ENCODE measurements at places on chromosomes 12 and 14. TPM values are rescaled to one million over a fixed set of nuclear protein-coding genes. Genes with fewer than 3 reads are reported as not detected.

ADAM21 gene
- total RNA-seq: 0.41 TPM

GRCh38 chr12:81150382-81150781 lies 72.5 kb downstream of the ACSS3 start:
- no peak for DNase-seq

- DNase-seq: no peak
These were observed 227.3 kb downstream of the DPF3 start for GRCh38 chr14:72666610-72667009.

GRCh38 chr14:55129428-55130195 lies 560 bp downstream of the LGALS3 start:
- DNase-seq: peak; percentile 82

- DNase-seq: no peak
These were observed 75.3 kb downstream of the PPFIA2 start for GRCh38 chr12:81683881-81684280.

GRCh38 chr14:105267820-105268548 lies 19.7 kb downstream of the BTBD6 start:
- DNase-seq: no peak

EFS gene
- 4.1 TPM for total RNA-seq

- DNase-seq: no peak
These were observed 417.8 kb upstream of the FOXG1 start for GRCh38 chr14:28348797-28349196.

GRCh38 chr12:8018666-8019581 lies 13.6 kb upstream of the FOXJ2 start:
- DNase-seq: no peak

- no peak for DNase-seq
These were observed 28.6 kb downstream of the DYRK2 start for GRCh38 chr12:67677166-67677565.

ZNF219 gene
- 66.6 TPM for total RNA-seq

DNA sequence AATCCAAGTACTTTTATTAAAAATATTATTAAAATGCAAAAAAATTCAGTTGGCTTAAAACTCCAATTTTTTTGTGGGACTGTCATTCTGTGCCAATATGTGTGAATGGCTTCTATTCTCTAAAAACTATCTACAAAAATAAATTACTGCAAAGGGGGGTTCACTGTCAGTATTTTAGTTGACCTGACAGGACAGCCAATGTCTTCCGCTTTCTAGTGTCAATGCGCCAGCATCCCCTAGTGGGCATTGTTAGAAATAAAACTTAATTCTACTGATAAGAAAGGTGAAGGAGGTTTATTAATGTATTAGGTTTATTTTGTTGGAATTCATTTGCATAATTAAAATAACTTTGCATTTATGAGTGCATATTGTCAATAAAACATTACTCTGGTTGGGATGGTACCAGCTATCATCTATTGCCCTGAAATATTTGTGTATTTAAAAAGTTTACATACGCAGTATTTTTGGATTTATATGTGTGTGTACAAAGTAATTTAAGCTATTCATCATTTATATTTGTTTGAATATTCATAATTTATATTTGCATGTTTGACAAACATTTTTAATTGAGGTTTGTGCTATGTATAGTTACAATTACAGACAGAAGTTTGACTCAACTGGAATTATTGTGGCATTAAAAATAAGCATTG lies 527.2 kb downstream of the FLRT2 start:
- no peak for DNase-seq

DNA sequence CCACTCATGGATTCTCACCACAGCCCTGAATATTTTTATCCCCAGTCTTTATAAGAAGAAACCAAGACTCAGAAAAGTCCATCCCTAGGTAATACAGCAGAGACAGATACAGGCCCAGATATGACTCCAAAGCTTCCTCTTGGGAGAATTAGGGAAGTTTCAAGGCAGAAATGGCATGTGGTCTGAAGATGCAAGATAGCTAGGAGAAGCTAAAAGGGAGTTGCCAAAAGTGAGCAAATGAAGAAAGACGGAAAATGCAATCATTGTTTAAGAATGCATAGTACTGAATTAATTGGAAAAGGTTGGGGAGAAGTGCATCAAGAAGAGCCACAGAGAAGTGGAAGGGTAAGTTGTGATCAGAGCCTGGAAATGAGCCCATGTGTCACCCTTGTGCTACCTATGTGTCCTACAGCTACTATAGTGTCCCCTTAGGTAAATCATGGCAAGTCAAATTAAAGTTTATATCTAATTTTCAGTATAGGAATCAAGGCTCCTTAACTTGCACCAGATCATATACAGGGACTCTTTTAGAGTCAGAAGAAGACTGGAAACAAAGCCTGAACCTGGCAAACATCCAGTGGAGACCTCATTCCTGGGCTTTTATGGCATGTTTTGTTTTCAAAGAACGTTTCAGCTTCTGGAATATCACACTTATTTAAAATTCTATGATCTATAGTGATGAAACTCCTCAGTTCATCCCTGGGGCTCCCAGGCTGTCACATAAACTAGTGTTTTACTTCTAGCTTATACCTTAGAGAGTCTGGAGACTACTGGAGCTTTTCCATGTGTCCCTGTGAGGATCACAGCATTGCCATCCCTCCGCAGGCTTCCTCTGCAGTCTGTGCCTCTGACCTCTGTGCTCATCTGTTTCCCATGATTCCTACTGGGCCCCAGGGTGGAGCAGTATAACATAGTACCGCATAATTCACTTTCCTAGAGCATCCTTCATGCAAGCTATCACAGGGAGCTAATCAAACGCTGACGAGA lies 189.0 kb upstream of the CDKN3 start:
- DNase-seq: no peak

- no peak for DNase-seq
These were observed at the start of gene VSX2 for GRCh38 chr14:74238974-74239847. VSX2 (plus strand) TSS chr14:74239449; CDS start chr14:74239562, 113 bp downstream.

GALC gene
- 21.8 TPM for total RNA-seq

CD9 gene
- 126 TPM for total RNA-seq

- peak; percentile 66 for DNase-seq
These were observed 442 bp downstream of the FLVCR2 start for GRCh38 chr14:75578786-75579337.

NINJ2 gene
- total RNA-seq: 8.8 TPM

- no peak for DNase-seq
These were observed 14.3 kb downstream of the MCRS1 start for GRCh38 chr12:49553512-49554088.

DNA sequence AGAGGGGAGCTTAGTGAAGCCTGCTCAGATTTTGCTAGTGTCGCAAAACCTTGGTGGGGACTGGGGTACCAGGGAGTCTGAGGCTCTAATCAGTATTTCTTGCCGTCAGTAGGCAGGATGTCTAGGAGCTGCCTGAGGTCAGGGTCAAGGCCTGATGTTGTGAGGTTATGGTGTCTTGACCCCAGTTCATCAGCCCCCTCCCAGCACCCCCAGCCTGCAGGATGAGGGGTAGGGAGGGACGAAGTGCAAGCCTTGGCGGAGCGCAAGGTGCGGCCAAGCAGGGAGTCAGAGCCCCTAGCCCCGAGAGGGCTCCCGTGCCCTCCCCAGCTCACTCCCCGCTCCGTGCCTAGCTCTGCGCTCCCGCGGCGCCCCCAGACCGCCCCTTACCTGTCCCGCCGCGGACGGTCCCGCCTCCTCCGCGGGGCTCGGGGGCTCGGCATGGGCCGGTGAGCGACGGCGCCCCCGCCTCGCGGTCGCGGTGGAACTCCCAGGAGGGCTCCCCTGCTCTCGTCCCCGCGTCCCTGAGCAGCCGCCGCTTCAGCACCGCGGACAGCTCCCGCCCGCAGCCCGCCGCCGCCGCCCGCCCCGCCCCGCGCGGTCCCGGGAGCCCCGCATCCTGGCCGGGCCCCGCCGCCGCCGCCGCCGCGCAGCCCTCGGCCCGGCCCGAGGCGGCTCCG lies 347 bp downstream of the SYNDIG1L start:
- no peak for DNase-seq

DNA sequence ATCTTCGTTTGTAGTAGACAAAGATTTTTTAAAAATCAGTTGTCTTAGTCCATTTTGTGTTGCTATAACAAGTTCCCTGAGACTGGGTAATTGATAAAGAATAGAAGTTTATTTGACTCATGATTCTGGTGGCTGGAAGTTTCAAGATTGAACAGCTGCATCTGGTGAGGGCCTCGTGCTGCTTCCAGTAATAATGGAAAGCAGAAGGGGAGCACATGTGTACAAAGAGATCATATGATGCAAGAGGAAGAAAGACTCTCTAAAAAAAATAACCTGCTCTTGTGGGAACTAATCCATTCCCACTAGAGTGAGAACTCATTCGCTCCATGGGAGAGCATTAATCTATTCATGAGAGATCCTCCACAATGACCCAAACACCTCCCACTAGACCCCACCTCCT lies 24.8 kb downstream of the MUCL1 start:
- DNase-seq: no peak

SLC16A7 gene
- 61.0 TPM for total RNA-seq

GRCh38 chr12:29781705-29782266 lies 2.0 kb downstream of the TMTC1 start:
- DNase-seq: no peak

DNA sequence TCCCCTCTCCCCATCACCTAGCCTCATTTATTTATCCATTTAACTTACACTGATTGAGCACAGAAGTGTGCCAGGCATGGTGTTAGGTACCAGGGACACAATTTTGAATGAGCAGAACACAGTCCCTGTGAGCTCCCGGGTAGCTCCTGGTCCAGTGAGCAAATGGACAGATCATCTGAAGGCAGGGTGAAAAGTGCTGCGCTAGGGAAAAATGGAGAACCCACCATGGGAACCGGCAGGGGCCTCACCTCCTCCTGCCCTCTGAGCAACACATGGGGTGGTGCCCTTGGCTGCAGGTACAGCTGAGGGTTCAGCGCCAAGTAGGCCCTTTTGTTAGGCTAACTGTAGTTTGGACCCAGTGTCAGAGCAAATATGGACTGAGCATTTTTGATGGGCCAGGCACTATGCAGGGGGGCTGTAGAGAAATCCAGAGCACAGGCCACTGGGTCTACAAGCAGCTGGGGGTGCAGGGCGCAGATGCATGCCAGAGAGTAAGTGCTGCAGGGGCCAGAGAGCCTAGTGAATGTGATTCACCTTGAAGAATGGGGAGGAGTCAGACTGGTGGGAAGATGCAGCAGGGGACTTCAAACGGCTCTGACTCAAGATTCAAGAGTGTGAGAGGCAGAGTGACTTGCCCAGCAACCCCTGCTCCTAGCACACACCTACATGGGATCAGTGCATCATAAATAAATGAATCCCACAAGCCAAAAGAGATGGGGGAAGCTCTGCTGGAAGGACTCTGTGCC lies 28.2 kb downstream of the LTBP2 start:
- DNase-seq: no peak

NUMB gene
- total RNA-seq: 24.6 TPM

DNA sequence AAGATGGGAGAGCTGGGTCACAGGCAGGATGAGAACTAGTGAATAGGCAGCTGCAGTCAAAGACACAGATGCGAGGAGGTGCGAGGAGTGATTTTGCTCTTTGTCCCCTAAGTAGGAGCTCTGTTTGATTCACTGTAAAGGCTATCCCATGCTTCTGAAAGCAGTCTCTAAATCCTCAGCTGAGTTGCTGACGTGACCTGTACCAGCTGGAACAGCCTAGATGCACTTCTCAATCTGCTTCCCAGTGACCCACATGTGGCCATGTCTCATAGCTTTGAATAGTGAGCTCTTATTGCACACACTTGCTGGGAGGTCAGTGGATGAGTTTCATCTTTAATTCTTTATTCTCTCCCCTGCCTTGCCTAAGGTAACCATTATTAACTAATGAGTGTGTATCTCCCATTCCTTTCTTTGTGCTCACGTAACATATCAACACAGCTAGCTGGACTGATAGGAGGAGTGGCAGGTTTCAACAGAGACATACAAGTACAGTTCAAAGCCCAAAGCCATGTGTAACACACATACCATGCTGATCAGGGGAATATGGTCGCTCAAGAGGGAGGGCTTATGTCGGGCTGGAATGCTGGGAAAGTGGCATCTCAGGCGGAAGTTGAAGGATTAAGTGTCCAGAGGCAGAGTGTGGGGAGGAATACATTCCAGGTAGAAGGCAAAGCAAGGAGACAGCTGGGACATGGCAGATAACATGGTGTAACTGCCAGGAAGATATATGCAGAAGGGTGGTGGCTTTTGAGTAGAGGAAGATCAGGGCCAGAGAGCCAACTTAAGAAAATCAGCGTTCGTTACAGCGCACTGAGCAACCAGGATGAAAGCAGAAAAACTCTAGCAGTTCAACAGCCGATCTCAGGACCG lies 15.4 kb upstream of the YY1 start:
- no peak for DNase-seq

- DNase-seq: no peak
These were observed 14.2 kb downstream of the CEP128 start for GRCh38 chr14:80927083-80927989.

GRCh38 chr12:101436136-101436535 lies 28.6 kb upstream of the ARL1 start:
- no peak for DNase-seq

GRCh38 chr12:18919871-18920511 lies 182.1 kb downstream of the CAPZA3 start:
- no peak for DNase-seq

GRCh38 chr12:104048811-104049210 lies 1.2 kb downstream of the GLT8D2 start:
- DNase-seq: no peak

DNA sequence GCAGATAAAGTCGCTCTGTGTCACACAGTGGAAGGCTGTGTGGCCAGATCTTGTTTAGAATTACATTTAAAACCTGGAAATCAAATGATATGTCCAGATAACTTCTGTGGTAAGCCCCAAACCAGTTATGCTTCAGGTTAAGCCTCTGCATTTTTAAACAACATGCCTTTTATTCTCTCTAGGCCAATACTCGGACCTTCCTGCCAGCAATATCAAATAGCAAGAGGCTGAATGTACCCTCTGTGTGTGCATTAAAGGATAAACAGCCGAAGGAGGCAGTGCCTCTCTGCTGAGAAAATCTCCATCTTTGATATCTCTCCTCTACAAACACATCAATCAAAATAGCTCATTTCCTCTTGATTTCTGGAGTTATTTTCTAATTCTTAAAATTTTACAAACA lies 67.1 kb upstream of the TMEM260 start:
- DNase-seq: no peak

TOMM20L gene
- not detected for total RNA-seq

GDF3 gene
- not detected for total RNA-seq

DNA sequence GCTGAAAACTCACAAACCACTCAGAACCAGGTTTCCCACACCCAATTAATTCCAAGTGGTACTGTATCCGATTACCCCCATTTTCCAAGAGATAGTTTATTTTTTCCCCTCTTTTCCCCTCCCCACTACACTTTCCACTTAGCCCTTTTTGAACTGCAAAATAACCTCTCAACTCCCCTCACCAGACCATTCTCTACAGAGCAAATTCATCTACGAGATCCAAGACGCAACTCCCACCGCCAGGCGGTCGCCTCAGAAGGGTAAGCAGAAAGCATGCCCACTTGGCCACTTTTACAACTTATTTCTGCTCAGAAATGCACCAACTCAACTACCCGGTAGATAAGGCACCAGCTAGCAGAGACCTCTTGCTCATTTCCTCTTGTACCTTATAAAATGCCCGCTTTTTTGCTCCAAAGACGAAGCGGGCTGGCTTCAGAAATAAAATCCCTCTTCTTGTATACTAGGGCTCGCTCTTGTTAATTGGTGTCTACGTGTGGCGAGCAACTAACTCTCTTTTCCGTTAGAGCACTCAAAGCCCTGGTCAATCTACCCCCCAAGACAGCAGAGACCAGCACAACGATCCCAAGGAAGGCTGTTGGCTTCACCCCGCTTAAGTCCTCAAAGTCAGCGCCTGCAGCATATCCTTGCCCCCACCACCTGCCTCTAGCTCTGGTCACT lies 910 bp upstream of the SRP54 start:
- peak; percentile 61 for DNase-seq

GRCh38 chr14:50047274-50047676 lies 69.1 kb downstream of the VCPKMT start:
- no peak for DNase-seq

CABP1 gene
- total RNA-seq: 2.0 TPM

Data from right atrium auricular region (tissue), 2 donors.